ENCODE measurements at places on chromosomes 5 and 9. TPM values are rescaled to one million over a fixed set of nuclear protein-coding genes. Genes with fewer than 3 reads are reported as not detected.

GRCh38 chr5:56168066-56168478 is 65.1 kb downstream of the ANKRD55 start:
- DNase-seq: no peak

GRCh38 chr5:121462441-121462840 is 389.2 kb upstream of the FTMT start:
- DNase-seq: no peak

- no peak for DNase-seq
Measured at GRCh38 chr5:135348918-135349317, 50.1 kb downstream of the MACROH2A1 start.

DNA sequence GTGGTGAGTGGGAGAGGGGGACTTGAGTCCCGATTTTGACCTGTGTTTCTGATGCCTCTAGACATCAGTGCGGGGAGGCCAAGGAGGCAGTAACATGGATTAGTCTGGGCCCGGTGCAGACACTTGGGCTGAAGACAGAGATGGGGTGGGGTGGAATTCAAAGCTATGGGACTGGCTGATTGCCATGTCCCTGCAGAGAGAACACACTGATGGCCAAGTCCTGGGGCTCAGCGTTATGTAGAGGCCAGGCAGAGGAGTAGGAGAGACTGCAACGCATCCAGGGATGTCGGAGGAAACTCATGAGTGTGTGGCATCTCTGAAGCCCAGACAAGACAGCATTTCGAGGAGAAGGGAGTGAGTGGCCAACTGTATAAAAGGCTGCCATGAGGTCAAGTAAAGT is 30.1 kb downstream of the PSD2 start:
- no peak for DNase-seq

- no peak for DNase-seq
Measured at GRCh38 chr5:167949435-167949834, 342.0 kb upstream of the WWC1 start.

DNA sequence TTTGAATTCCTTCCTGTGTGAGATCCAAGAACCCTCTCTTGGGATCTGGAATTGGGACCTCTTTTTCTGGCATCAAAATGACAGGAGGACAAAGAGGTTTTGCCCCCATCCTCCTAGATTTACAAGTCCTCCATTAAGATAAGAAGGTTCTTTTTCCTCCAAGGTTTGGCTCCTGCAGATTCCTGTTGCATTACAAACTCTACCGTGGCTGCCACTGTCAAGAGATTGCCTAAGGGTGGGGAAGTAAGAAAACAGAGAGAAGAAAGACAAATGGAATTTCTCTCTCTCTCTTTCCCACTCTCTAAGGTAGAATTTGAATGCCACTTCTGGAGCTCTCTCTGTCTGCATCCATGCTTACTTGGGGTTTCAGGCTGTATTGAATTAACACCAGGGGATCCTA is 12.0 kb upstream of the SVEP1 start:
- no peak for DNase-seq

DNA sequence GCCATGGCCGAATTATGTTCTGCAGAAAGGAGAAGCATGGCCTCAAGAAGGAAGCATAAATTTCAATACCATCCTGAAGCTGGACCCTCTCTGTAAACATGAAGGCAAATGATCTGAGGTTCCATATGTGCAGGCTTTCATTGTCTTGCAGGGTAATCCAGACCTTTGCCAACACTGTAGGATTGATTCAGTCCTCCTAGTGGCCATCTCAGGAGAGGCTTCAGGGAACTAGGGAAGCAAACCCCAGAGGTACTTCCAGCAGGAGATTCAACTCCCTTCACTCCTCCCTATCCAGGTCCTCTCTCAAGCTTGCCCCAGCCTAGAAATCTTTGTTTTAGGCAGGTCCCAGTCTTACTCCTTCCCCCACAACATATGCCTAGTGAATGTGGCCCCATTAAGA is 99.3 kb upstream of the HCN1 start:
- no peak for DNase-seq

GRCh38 chr5:58912116-58912515 is 329.2 kb downstream of the RAB3C start:
- DNase-seq: no peak

GRCh38 chr5:75023368-75024159 is 28.8 kb downstream of the GCNT4 start:
- no peak for DNase-seq

- no peak for DNase-seq
Measured at GRCh38 chr5:175847503-175847902, 23.9 kb upstream of the CPLX2 start.

GRCh38 chr5:89534331-89534730 is 651.3 kb upstream of the MEF2C start:
- DNase-seq: no peak

- DNase-seq: no peak
Measured at GRCh38 chr5:6705959-6706358, 7.3 kb upstream of the TENT4A start.

- no peak for DNase-seq
Measured at GRCh38 chr5:9533562-9534364, 12.1 kb downstream of the SEMA5A start.

- DNase-seq: no peak
Measured at GRCh38 chr9:134154262-134154701, 10.1 kb downstream of the RNU6ATAC start.

DNA sequence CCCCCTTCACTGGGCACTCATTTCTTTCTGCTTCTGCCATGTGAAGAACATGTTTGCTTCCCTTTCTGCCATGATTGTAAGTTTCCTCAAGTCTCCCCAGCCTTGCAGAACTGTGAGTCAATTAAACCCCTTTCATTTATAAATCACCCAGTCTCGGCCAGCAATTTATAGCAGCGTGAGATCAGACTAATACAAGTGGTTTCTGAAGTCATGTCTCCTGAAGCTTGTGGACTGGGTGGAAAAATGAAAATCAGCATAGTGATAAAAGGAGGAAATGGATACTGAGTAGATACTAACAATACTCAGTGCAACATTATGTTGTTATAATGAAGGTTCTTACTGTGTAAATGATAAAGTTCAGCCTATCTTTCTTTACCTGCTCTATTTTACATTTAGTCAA is 35.1 kb downstream of the NNT start:
- no peak for DNase-seq

DNA sequence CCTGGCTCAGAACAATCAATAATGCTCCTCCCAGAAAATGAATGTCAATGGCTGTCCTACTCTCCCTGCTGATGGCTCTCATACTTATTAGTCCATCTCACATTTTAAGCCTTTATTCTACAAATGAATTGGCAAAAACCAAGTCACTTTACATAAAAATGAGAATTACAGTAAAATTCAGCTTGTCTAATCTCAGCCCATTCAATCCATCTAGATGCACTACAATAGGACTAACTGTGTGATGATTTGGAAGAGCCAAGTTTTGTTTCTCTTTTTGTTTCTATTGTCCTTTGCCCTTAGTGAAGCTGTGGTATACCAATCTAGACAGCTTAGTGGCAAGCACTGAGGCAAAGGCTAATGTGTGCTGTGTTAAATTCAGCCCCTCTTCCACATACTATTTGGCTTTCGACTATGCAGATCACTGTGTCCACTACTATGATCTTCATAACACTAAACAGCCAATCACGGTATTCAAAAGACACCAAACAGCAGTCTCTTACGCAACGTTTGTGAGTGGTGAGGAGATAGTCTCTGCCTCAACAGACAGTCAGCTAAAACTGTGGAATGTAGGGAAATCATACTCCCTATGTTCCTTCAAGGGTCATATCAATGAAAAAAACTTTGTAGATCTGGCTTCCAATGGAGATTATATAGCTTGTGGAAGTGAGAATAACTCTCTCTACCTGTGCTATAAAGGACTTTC is 140.8 kb upstream of the ZNF462 start:
- DNase-seq: no peak

DNA sequence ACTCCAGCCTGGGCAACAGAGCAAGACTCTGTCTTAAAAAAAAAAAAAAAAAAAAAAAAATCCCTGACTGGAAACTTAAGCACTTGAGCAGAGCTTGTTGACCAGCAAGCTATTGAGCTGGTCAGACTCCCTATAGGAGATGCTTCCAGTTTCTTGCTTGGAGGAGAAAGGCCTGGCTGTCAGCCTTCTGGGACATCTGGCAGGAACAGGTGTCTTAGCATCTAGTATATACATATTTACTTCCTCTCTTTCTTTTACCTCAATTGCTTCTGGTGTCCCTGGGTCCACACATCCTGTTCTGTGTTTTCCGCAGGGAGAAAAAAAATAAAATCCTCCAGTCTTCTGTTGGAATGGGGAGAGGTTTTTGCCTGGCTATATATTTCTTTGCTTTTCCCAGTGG is 60.1 kb downstream of the PRKACG start:
- no peak for DNase-seq

DNA sequence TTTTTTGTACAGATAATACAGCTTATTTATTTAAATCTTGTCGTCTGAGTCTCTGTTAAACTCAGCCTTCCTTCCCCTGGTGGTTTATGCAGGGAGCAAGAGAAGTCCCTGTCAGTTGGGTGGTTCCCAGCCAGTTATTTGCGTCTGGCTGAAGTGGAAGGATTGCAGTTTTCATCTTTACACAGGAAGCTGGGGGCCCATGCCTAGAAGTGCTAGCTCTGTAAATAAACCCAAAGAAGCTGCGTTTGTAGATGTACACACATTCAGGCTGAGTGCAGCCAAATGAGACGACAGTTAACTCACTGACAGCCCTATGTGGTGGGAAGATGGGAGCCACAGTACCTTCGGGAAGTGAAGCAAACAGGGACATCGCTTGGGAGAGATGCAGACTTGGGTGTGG is 122.1 kb downstream of the SAXO1 start:
- DNase-seq: no peak

- DNase-seq: no peak
Measured at GRCh38 chr9:134683714-134684374, 42.2 kb downstream of the COL5A1 start.

GRCh38 chr5:19928562-19929421 is 59.2 kb downstream of the CDH18 start:
- DNase-seq: no peak

DNA sequence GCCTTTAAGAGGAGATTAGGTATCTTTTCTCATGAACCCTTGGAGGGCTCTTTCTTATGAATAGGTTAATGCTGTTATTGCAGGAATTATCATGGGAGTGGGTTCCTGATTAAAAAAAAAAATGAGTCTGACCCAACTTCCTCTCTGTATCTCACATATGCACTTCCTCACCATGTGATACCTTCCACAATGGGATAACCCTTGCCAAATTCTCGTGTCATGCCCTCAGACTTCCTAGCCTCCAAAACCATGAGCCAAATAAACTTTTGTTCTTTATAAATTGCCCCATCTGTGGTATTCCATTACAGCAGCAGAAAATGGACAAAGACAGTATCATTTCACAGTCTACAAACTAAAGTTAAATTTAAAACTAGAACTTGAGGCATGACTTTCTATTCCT is 1.0 kb downstream of the OR1B1 start:
- peak; percentile 16 for DNase-seq

- DNase-seq: no peak
Measured at GRCh38 chr5:21802869-21803490, 1050.2 kb downstream of the CDH12 start.

- peak; percentile 46 for DNase-seq
Measured at GRCh38 chr9:82513242-82513751, 524.7 kb downstream of the SPATA31D1 start.

- DNase-seq: no peak
Measured at GRCh38 chr5:122870219-122870856, 24.9 kb downstream of the SNX24 start.

DNA sequence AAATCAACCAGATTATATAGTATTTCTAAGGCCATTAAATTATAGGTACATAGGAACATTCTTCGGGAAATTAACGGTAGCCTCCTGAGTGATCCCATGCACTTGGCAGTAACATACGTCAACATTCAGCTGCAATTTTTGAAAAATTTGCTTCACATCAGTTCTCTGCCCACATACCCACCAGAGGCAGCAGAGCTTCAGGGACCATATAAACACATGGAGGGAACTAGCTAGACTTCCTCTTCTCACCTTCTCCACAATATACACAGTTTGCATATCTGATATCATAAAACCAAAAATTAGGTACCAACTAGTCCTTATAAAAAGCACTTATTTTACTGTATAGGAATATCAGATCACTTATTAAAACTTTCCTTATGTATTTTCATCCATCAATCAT is 4.8 kb downstream of the PSIP1 start:
- no peak for DNase-seq

GRCh38 chr5:150329038-150329437 is 26.3 kb upstream of the ARSI start:
- no peak for DNase-seq

GRCh38 chr9:114281473-114282103 is 41.3 kb upstream of the ORM1 start:
- DNase-seq: peak; percentile 45

Gene CPLANE1
- 22.4 TPM for total RNA-seq

Gene YIPF5
- total RNA-seq: 37.7 TPM

Gene PHF24
- total RNA-seq: 0.76 TPM

Gene IL4
- not detected for total RNA-seq

Gene PCDHB13
- total RNA-seq: 26.1 TPM

Gene DMRT3
- 0.18 TPM for total RNA-seq

Gene SLC28A3
- total RNA-seq: not detected

Gene CLIC3
- total RNA-seq: not detected

Gene FOXD4L3
- total RNA-seq: not detected

Gene LOX
- 5.6 TPM for total RNA-seq

All from uterus (tissue), 4 donors.